ENCODE measurements at places on chromosomes 3 and 15.
A peak's percentile ranks its signal among the peaks of the same experiment; 100 is the strongest.

- DNase-seq: no peak
Observed at GRCh38 chr3:53705024-53705745, 141.0 kb downstream of the CHDH start.

DNA sequence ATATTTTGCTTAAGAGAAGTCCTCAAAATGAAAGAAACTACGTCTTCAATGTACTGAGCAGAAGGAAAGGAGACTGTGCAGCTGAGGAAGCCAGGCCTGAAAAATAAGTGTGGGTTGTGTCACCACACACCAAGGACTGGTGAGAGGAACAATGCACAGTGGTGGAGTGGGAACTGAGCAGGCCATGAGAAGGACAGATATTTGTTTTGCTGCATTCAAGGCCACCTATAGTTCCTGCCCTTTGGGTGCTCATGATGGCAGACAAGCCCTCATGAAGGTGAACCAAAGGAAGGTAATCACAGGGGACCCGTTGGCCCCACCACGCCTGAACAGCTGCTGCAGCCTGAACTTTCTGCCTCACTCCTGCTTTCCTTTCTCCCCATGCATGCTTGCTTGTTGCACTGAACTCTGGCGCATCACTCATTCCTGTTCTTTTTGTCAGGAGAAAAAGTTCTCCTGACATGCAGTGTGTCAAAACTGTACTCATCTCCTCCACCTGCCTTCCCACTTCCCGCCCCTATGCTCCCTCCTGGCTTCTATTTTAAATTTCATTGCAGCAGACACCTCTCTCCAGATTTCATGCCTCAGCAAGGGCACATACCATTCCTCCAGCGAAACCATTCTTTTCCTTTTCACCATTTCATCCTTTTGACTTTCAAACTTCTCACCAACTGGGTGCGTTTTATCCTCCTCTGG lies 2.2 kb upstream of the RNF7 start:
- no peak for DNase-seq

DNA sequence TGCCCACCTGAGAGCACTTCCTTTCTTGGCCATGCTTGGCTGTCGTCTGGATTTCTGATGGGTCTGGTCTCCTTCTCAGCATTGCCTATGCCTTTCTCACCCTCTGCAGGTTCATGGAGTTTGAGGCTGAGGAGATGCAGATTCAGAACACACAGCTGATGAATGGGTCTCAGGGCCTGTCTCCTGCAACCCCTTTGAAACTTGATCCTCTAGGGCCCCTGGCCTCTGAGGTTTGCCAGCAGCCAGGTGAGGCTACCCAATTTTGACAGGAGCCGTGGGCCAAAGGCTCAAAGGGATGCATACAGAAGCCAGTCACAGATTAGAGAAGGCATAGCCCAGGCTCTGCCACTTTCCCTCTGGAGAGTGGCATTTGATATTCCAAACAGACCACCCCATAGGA lies 10.5 kb downstream of the NUTM1 start:
- no peak for DNase-seq

DNA sequence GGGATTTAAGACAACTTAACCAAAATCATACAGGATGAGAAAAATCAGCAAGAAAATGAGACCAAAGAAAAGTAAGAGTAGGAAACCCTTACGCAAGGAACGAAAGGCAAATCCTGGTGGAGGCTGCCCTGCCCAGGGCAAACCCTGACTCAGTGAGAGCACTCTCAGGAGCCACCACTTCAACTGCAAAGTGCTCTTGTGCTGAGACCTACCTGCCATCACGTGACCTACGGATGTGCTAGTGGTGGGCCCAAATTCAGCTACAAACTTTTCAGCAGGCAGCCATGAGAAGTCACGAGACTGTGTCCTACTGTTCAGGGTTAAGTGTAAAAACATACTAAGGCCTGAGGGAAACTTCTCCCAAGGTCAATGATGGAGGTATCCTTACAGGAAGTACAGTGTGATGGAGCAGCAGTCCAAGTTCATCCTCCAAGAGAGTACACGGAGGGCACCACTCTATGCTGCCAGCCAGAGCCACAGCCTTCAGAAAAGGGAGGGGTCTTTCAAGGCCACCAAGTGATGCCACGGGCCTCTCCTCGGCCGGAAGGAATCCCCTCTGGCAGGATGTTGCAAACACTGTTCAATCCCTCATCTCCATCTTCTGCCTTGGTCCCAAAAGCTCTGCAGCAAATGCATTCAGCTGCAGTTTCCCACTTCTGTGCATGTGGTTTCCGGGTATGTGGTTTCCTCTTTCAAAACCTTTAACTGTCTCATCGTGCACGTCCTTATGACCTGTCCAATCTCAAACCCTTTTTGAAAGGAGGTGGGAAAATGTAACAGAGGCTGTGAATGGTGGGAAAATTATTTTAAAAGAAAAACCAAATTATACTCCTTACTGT lies 9.5 kb downstream of the CHSY1 start:
- DNase-seq: no peak

DNA sequence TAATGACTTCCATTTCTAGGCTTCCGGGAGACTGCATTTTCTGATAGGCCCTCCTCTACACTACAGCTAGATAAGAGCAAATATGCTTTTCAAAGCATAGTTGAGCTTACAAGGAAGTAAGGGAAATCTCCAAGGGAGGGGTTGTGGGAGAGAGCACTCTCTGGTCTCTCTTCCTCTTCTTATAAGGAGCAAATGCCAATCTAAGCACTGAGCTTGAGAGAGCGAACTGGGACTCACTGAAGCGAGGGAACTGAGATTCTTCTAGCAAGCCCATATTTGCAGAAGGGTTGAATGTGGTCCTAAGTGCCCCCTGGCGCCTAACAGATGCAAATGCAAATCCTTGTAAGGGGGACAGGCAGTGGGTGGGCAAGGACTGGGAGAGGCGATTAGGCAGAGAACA lies 164.8 kb downstream of the ERC2 start:
- DNase-seq: no peak

DNA sequence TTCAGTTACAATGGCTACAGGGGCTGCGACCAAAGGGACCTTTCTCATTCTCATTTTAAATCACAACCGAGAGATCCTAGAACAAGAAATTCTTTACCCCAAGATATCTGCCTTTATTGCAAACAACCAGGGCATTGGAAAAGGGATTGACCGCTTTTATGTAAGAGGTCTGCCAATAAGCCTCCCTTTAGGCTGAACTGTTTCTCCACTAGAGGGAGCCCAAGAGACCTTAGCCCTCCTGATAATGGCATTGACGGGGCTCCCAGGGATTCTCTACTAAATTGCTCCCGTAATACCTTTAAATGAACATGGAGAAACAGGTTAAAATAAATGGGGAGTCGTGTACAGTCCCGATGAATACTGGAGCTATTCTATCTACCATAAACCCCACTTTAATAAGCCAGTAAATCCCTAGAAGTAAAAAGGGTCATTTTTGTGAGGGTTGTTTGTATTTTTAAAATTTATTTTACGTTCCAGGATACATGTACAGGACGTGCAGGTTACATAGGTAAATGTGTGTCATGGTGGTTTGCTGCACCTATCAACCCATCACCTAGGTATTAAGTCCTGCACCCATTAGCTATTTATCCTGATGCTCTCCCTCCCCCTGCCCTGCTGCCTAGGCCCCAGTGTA lies 7.5 kb upstream of the IGSF10 start:
- no peak for DNase-seq

DNA sequence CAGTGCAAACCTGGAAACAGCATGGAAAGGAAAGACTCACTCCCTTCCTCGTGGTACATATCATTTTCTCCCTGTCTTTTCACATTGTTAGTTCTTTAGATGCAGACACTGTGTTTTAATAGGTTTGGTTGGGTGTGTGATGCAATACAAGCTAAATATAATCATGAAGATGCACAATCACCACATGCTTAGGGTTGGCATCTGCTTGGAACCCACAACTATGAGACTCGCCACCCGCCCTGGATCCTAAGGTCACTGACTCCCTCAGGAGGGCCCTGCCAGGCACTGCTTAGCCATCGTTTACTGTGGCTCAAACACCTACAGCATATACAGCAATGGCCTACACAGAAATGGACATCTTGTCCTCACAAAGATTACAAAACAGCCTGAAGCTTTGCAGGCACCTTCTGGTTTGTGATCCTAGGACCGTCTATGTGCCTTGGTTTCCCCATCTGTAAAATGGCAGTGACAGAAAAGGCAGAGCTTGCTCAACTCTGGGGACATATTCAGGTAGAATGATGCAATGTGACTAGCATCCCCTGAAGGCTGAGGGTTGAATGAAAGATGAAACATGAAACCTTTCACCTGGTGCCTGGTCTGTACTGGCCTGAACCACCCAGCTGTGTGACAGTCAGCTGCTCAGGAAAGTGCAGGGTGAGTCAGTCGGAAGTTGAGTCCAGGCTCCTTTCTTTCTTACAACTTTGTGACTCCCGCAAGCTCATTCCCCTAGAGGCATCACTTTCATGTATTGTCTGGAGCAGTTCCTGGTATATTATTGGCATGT lies 123.6 kb upstream of the PFN2 start:
- peak; percentile 24 for DNase-seq

DNA sequence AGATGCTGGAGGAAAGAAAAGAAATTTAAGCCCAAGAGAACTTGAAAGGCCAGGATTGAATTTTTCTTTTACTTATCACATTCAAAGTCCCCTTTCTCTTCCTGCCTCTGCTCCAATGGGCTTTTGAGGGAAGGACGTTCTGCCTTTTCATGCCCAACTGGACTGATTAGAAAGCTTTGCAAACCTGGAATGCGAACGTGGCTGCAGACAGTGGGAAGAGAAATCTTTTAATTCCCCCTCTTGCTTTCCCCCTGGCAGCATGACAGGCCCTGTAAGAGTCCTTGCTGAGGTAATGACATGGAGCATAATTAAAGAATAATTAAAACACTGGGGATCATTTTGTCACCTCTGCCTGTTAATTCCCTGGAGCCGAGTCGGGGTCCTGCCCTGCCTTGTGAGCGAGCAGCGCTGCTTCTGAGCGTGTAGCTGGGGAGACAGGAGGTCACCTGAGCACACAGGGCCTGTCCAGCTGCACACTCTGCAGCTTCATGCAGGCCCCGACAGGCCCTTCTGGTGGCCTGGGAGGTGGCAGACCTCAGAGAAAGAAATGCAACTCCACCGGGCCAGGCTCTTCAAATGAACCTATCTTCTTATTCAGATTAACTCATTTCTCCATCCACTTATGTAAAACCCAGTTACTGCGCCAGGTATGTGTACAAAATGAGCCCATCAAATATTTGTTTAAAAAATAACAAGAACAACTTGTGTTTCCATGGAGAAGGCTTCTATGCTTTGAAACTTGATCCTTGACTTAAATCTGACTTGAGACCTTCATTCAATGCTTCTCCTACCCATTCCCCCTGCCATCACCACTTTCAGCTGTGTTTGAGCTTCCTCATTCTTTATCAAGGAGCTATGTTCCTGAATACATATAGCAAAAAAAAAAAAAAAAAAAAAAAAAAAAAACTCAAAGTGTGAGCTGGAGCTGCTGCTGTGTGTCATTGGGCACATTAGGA lies 628.2 kb upstream of the CFAP20DC start:
- no peak for DNase-seq

DNA sequence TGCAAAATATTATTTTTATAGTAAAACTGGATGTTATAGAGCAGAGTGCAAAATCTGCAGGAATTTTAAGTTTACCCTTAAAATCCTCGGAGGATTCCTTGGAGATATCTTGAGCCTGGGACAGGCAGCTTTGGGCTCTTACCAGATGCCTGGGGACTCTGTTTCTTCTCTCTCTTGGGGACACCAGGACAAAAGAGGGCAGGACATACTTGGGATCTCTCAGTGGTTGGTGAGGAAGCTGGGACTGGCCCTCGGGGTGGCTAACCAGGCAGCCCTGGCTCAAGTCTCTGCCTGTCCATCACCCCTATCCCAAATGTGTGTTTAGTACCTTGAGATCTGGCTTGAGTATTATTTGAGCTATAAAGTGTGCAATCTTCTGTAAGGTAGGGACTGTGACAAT lies 38.6 kb downstream of the TKT start:
- no peak for DNase-seq

DNA sequence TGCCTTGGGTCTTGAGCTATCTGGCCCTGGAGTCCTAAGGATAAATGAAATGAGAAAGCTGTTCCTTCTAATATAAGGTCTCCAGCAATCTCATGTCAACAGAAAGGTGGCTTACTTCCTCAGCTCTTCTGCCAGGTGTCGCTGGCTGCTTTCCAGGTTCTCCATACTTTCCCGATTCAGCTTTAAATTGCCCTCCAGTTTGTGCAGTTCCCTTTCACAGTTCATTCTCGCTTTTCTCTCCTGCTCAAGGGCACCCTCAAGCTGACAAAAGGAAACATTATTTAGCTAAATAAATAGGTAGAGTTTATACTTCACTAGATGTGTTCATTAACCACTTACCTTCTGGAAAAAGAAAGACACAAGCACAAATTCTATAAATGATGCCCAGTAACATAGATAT lies 73.0 kb downstream of the MYH15 start:
- DNase-seq: no peak

GRCh38 chr3:52522651-52523251 lies 10.9 kb downstream of the NT5DC2 start:
- no peak for DNase-seq

- no peak for DNase-seq
Observed at GRCh38 chr3:51718547-51719409, 11.9 kb downstream of the GRM2 start.

DNA sequence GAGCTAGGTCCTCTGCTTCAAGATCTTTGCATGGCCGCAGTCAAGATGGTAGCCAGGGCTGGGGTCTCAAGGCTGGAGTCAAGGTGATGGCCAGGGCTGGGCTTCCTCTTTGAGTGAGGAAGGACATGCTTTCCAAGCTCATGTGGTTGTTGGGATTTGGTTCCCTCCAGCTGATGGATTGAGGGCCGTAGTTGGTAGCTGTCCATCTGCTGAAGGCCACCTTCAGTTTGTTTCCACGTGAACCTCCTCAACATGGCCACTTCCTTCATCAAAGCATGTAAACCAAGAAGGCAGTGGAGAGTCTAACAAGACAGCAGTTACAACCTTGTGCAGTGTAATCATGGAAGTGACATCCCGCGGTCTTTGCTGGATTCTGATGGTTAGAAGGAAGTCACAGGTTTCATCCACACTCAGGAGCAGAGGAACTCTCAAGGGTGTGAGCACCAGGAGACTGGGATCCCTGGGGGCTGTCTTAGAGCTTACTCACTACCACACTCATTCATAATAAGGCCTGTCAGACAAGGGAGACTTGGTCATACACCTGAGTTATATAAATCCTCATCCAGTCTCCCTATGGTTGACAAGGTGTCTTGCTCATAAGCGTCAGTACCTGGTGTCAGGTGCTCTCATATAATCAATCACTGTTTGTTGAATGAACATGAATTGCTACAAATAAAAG lies 42.1 kb downstream of the ABHD5 start:
- DNase-seq: no peak

- DNase-seq: no peak
Observed at GRCh38 chr15:87207251-87207650, 1049.3 kb downstream of the NTRK3 start.

- peak; percentile 66 for DNase-seq
Observed at GRCh38 chr15:36658312-36658711, 78.9 kb downstream of the CDIN1 start.

DNA sequence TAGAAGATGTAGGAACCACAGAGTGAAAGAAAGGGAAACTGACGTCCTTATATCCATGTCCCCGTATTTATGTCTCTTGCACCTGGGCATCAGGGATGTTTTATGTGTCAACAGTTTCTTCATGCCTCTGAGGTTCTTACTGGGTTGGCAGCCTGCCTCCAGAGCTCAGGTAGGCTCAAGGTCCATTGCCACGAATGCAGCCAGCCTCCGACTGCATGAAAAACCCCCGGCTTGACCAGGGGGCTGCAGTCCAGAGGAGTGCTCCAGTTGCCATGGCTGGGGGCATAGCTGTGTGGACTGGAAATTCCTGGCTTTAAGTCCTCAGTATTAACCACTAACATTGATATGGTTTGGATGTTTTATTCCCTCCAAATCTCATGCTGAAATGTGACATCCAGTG lies 2.8 kb upstream of the CSPG5 start:
- DNase-seq: no peak

- DNase-seq: peak; percentile 57
Observed at GRCh38 chr15:99253381-99254090, 2.3 kb downstream of the LRRC28 start.

Data from AG09309 (cell line).